Stimulated activated CD4-positive, alpha-beta T cell treated with anti-CD3 and anti-CD28 coated beads, Interleukin-1b, Interleukin-23, amount 100 ng/mL, for 1 hour (primary cell): ENCODE measurements at places on chromosomes 7 and 10.

DNA sequence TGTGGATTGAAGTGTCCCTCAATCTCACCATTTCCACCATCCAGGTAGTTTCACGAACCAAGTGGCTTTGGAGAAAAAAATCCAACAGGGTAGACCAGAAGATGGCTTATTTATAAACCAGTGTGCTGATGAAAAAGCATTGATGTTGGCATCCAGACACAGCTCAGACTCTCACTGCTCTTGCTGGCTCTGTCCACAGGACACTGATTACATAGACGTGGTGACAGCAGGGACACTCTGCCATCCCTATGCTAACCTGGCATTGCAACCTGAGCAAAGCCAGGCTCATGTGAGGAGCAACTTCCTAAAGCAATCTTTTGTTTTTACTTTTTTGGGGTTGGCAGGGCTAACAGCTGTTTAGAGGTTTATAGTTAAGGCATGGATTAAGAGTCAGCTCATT, 130.6 kb upstream of the SVIL start:
- DNase-seq: no peak

DNA sequence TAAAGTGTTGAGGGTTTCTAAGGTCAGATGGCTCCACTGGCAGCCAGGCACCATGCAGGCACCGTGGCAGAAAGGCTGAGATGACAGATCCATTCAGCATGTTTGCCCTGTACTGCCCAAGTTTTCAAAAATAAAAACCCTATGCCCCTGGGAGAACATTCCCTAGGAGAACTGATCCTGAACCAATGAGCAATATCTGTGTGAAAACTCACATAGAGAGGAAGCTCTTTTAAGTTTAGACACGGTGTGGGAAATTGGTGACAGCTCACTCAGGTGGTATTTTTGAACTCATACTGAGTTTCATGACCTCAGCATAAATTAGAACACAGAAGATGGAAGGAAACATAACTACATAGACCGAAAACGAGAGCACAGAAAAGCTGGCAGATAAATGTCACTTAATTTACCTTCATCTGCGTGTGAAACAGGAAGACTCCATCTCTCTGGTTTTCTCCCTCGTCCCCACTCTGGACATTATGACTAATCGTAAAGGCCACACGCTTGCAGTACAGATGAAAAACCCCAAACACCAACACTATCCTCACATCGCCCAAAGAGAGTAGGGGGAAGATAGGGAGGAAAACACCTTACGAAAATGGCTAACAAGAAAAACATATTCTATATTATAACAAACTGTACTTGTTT, 127.8 kb downstream of the ICA1 start:
- no peak for DNase-seq

DNA sequence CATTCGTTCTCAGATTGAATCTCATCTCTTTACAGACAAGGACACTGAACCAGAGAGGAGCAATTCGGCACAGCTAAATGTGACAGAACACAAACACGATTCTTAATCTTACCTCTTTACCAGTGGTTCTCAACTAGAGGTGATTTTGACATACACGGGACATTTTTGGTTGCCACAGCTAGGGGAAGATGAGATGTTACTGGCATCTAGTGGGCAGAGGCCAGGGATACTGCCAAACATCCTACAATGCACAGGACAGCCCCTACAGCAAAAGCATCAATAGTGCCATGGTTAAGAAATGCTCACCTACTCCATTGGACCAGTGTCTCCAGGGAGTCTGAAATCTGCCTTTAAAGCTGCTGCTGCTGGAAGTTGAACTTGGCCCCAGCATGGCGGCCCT, 27.3 kb downstream of the PDE1C start:
- DNase-seq: no peak

GRCh38 chr7:91263384-91264045, 718 bp upstream of the FZD1 start:
- DNase-seq: no peak

DNA sequence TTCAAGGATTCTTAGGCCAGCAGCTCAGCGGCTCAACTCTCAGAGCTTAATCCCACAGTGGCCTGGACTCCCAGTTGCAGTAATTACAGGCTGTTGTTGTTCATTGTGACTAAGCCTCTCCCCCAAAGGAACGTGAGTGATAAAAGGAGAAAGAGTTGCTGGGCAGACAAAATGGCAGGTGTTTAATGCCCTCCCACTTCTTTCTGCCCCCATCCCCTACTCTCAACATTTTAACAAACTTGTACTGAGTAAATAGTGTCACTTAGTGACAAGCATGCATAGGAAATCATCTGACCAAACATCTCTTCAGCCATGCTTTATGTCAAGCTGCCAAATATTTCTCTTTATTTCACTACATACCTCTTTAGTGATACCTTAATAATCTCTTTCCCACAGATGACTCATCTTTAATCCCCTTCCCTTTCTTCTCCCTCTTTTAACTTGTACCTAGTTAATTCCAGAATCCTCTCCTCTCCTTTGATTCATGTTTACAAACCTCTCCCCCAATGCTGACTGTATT, 12.4 kb upstream of the MTERF1 start:
- DNase-seq: no peak

DNA sequence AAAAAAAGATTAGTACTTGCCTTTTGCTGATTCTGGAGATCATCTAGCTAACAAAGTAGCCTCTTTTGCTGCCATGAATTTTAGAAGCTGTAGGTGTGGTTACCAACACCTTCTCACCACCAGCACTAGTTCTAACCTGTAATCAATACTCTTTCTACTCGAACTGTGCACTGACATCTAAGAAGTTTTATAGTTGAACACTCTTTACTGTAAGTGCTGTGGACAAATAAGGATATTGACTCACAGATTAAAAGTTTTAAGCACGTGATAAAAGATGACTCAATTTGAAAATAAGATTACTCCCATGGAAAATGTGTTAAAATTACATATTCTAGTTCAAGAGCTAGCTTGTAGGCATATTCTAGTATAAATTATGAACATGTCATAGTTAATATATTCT, 89.9 kb downstream of the REEP3 start:
- no peak for DNase-seq

- DNase-seq: no peak
These were observed 445 bp downstream of the REEP3 start for GRCh38 chr10:63521416-63522276.

DNA sequence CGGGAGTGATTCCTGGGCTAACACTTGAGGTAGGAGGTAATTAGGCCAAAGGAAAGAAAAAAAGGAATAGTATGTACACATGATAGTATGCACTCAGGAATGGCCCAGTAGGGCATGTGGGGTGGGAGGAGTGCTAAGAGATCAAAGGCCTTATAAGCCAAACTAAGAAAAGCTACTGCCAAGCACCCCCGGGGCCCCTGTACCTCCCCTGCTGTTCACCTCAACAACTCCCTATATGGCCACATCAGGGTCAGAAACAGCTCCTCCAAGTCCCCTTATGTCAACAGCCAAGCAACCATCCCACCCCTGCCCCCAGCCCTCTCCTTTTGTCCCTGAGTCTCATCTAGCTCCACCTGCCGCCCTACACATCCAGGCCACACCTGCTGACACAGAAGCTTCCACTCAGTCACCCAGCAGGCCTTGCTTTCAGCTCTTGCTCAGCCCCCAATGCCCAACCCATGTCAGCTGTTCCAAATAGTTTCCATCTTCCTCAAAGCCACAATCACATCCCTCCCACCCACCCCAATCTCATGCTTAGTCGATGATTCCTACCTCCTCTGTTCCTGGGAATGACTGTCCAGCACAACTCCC, 80.2 kb downstream of the SORBS1 start:
- no peak for DNase-seq

DNA sequence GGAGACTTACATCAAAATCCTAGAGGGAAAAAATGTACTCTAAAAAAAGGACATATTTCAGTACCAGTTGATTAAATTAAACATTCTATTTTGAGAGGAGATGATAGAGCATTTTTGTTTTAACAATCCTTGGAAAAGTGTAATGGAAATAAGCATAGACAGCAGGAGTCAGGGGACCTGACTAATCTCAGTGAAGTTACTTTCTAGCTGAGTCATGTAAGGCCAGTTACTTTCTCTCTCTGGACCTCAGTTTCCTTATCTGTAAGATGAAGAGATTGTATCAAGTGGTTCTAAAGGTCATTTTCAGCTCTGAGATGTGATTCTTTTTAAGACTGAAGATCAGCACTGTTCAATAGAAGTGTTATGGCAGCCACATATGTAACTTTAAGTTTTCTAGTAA, 44.1 kb downstream of the VTI1A start:
- DNase-seq: no peak

DNA sequence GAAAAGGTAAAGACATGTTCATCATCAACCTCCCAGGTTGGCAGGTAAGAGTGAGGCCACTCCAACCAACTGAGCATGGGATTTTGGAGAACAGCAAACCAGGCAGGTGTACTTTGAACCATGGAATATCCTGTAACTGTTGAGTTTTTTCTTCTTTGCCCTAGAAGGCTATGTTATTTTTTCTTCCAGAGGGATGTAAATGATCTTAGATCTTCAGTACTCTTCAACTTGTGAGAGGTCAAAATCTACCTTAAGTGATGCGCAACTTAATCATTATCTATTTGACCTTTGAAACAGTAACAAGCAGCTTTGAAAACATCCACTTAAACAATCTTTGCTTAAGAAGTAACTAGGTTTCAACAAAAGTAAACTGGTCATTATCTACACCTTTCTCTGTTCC, at the start of gene CUBN:
CUBN (minus strand) TSS at position 71 of the 400 bp plus-strand sequence; CDS start at position 25, 46 bp downstream.
- no peak for DNase-seq

GRCh38 chr7:151349507-151349853, 7.9 kb downstream of the NUB1 start:
- no peak for DNase-seq

DNA sequence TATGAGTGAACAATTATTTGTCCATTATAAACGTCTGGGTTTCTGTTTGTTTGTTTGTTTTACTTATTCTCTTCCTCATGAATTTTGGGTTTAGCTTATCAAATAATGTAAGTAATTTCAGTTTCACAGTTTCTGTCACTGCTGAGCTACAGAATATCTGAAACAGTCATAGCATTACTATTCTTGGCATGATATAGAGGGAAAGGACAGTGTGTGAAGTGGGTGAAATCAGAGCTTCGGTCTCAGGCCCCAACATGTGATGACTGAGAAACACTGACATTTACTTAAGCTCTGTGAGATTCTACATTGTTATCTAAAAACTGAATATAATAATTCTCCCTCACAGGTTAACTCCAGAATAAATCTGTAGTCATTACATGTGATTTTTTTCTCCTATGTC, 8.8 kb upstream of the OR6V1 start:
- no peak for DNase-seq

DNA sequence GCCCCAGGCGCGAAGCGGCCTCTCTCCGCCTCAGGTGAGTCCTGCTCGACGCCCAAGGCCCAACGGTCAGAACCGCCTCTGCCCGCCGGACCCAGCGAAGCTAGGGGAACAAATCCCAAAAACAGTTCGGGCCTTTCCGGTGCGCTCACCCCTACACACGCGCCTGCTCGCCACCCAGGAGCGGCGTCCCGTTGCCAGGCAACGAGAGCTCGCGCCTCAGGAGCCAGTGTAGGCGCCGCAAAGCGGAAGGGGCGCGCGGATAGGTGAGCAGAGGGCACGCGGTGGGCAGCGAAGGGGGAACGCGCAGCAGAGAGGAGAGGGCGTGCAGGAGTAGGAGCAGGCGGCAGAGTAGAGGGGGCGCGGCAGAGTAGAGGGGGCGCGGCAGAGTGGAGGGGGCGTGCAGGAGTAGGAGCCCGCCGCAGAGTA, at the start of the genes DYDC1 and DYDC2:
DYDC1 (minus strand) TSS at position 193 of the 426 bp plus-strand sequence. CDS start 4,154 bp downstream, outside the sequence.
DYDC2 (plus strand) TSS at position 219 of the 426 bp plus-strand sequence. CDS start 5,663 bp downstream, outside the sequence.
- DNase-seq: no peak

DNA sequence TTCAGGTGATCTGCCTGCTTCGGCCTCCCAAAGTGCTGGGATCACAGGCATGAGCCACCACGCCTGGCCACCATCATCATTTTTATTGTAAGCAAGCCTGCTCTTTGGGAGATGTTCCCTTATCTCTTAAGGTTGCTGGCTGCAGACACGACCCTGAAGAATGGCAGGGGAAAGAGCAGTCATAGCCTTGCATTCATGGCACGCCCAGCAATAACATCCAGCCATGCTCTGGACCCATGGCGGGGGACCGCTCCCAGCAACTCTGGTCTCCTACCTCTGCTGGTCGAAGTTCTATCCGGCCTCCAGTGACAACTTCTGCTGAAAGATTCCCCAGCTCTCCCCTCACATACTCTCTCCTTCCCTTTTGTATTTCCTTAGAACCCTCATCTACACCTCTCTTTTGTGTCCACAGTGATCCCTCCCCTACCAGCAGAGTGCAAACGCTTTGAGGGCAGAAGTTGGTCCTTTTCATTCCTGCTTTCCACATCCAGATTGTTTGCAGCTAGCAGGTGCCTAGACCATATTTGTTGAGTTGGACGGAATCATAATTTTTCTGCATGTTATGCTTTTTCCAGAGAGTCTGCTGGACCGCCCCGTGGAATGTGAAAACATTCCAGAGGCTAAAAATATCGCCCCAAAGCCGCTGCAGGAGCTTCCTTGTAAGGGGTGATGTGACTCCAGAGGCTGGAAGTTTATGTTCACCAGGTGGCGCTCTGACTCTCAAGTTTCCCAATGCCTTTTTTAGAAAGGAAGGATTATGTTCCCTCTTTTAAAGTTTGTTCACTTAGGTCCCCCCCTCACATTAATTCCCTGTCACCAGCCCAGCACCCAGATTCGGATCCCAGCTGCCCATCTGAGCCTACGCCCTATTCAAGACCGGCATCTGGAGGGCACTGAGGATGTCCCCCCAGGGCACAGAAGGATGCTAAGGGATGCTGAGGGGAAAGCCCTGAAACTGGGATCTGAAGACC, 4.3 kb upstream of the MARVELD1 start:
- DNase-seq: no peak

GRCh38 chr7:123797673-123798531, 47.1 kb upstream of the HYAL4 start:
- no peak for DNase-seq

- no peak for DNase-seq
These were observed 1.2 kb upstream of the SGCE start for GRCh38 chr7:94656925-94657731.

- DNase-seq: no peak
These were observed 57.1 kb downstream of the DMBT1 start for GRCh38 chr10:122617476-122618270.

DNA sequence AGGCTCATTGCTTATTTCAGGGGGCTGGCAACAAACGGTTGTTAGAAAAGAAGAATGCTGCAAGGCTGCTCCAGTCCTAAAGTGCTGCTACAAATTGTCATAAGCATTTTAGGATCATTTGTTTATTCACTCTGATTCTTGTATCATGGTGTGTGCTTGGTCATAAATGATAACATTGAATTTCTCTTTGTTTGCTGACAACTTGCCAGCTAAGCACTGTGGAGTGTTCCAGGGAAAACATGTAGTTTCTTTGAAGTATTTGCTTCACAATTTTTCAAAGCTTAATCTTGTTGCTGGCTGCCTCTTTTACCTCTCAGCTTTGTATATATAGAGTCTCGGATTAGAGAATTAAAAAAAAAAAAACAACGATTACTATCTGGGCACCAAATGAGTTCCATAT, 263.0 kb downstream of the PHF14 start:
- DNase-seq: no peak

GRCh38 chr10:5862360-5862961, 27.2 kb downstream of the ANKRD16 start:
- no peak for DNase-seq

- DNase-seq: no peak
These were observed 192.2 kb upstream of the TBX20 start for GRCh38 chr7:35446091-35446490.
